ENCODE measurements at places on chromosomes 1 and 21.
A peak's percentile ranks its signal among the peaks of the same experiment; 100 is the strongest.

DNA sequence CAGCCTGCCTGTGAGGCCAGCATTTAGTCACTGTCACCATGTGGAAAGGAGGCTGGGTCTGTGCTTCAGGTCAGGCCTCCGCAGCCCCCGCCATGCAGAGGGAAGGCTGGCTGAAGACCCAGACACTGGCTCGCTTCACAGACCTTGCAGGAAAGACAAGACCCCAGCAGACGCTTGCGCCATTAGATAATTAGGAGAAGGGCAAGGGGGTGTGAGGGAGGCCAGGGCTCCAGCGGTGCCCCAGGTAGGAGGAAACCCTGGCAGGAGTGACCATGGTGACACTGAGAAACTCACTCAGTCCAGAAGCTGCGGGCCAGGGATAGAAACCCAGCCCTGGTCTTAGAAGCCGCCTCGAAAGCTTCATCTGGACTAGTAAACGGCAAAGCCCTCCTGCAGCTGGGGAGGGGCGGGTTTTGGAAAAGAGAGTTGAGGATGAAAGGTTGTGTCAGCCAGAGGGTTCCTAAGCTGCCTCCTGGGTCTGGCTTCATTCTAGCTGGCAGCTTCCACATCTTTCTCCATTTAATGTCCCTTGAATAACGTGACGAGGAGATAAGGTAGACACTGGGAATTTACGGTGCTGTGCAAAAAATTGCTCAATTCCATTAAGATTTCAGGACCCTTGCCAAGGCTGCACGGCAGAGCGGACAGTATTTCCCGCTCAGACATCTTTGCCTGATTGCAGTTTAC is 294.1 kb upstream of the VAMP3 start:
- DNase-seq, result no peak

- no peak for DNase-seq
These were observed 2.3 kb downstream of the TMEM61 start for GRCh38 chr1:54982739-54983138.

DNA sequence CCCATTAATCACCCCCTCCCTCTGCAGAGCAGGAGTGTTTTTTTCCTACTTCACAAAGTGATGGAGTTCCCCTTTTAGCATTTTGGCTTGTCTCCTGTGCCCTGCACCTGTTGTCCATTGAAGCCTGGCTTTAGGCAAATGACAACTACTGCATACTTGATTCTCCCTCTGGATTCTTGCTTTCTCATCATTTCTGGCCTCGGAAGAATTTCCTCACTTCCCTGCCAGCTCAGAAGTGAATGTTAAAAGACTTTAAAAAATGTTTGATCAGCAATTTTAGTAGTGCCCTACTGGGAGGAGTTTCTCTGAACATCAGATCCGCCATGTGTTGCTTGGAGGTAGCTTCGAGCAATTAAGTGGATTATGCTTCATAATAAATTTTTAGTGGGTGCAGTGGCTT is 28.1 kb downstream of the RCOR3 start:
- DNase-seq, result no peak

DNA sequence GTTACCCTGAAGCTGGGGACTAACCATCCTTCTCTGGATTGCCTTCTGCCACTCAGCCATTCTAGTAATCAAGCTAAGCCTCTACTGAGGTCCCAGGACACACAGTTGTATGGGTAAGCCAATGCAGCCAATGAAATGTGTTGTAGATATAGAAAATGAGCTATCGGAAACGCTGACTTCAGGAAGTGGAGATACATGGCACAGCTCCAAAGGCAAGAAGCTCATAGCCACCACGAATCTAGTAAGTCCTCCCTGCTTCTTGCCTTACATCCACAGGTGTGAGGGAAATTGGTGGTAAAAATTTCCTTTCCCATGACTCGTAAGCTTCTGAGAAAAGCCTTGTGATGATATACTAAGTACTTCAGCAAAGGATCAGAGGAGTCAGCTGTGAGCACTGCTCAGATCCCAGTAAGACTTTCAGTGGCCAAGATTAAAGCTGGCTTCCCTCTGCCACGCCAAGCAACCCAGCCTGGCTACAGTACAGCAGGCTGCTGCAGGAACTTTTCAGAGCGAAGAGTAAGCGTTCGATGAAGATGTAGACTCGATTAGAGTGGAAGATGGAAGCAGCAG is 117.7 kb downstream of the SIM2 start:
- DNase-seq, result no peak

DNA sequence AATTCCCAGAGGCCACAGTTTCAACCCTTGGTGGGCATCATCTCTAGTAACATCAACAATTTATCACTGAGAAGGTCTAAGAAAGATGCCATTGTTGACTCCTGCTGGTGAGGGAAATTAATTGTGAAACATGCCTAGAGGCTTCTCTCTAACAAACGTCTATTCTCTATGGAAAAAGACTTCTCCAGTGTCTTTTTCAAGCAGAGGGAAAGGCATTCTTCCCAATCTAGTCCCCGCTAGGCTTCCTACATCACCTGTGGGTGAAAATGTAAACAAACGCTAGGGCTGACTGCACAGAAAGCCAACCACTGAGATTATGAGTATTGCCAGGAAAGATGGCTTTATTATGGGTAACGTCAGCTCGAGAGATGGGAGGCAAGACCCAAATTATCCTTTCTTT is 677.4 kb downstream of the NCAM2 start:
- no peak for DNase-seq

DNA sequence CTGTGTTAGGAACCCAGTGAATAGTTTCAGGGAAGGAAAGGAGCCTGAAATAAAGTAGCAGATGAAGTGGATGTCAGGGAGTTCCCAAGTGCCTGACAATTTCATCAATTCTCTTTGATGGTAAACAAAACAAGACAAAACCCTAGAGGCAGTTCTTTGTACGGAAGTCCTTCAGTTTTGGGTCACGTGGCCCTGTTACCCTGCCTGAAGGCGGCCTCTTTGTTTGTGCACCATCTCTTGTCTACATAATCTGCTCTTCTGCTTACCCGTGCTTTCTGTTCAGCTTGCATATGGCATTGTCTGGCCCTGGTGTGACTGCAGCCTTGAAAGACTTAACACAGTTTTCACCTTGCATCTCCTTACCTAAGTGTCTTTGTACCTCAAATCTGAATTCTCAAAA is 166.7 kb upstream of the DUSP10 start:
- no peak for DNase-seq

GRCh38 chr1:29176576-29176975 is 5.1 kb downstream of the SRSF4 start:
- no peak for DNase-seq

GRCh38 chr1:54464031-54464476 is 57.9 kb upstream of the SSBP3 start:
- DNase-seq, result no peak

DNA sequence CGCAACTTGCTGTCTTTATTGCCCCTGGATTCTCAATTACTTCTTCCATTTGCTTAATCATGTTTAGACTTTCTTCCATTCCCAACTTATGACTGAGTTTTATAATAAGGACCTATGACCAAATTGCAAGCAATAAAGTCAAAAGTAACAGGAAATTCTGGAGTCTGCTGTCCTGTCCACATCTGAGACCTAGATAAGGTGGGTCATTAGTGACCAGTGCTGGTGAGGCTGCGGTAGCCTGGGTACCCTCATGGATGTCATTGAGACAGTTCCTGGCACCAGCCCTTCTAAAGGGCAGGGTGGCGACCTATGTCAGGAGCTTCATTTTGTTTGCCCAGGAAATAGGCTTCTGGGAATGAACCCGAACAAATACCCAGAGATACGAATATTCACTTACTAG is 30.6 kb upstream of the SSBP3 start:
- no peak for DNase-seq

GRCh38 chr1:208231881-208232661 is 12.1 kb downstream of the PLXNA2 start:
- no peak for DNase-seq

- no peak for DNase-seq
These were observed 28.1 kb downstream of the DNASE2B start for GRCh38 chr1:84426376-84426775.

DNA sequence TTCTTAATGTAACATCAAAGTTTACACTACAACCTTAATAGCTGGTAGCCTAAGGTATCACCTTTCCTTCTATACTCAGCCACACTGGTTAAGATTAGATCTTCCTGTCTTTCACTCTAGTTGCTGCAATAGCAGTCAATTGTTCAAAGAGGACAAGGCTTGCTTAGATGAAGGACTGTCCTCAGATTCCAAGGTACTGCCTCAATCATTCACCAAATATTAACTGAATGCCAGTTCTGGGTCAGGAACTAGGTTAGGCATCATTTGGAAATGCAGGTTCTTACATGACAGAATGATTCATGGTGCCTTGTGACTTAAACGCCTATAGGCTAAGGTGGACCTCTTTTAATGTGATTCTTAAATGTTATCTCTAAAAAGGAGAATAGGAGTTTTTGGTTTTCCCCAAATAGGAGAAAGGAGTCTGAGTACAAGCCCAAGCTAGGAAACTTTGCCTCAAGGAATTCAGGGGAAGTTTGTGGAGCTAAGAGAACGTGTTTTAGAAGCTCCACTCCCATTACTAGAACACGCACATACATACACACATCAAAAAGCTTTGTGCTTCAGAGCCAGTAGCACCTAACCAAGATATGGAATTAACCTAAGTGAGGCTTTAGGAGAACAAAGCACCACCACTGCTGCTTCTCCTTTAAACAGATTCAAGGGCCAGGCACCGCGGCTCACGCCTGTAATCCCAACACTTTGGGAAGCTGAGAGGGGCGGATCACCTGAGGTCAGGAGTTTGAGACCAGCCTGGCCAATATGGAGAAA is 8.5 kb upstream of the WDR47 start:
- no peak for DNase-seq

GRCh38 chr1:62398377-62398776 is 38.5 kb upstream of the USP1 start:
- no peak for DNase-seq

GRCh38 chr1:28329395-28330153 is 734 bp downstream of the MED18 start:
- DNase-seq, result peak; percentile 11

- DNase-seq, result no peak
These were observed 1.8 kb downstream of the DNAJB4 start for GRCh38 chr1:78006521-78006920.

GRCh38 chr1:188620236-188620635 is 1791.5 kb downstream of the PLA2G4A start:
- DNase-seq, result no peak

- DNase-seq, result no peak
These were observed 12.8 kb downstream of the TMCC2 start for GRCh38 chr1:205240569-205240968.

GRCh38 chr1:59638231-59638711 is 176.5 kb upstream of the HOOK1 start:
- no peak for DNase-seq

- no peak for DNase-seq
These were observed 13.9 kb upstream of the ALPL start for GRCh38 chr1:21495225-21495820.

DNA sequence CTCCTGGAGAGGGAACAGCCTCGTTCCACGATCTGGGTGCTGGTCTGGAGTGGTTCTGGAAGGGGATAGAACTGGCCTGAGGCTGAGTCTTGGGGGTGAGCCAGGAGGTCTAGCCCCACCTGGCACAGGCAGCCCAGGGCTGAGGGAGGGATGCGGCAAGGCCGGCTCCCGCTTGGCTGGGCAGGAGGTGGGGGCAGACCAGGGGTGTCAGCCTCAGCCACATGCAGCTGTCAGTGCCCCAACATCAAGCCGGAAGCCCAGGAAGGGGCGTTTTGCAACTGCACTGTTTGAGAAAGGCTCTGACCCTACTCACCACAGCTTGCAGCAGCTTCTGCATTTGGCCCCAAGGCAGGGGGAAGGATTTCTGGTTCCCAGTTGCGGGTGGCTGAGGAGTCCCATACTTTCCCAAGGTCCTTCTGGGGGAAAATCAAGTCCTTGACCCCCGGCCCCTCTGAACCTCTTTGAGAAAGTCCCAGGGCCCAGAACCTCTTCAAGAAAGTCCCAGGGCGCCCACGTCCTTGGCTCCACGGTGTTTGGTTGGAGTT is 2.0 kb downstream of the EFHD2 start:
- no peak for DNase-seq

- no peak for DNase-seq
These were observed 7.0 kb downstream of the KCNAB2 start for GRCh38 chr1:6052543-6053205.

- DNase-seq, result no peak
These were observed 7.7 kb upstream of the GNG4 start for GRCh38 chr1:235657269-235657668.

- DNase-seq, result no peak
These were observed 162.0 kb downstream of the NTPCR start for GRCh38 chr1:233112186-233113008.

GRCh38 chr1:169601096-169601881 is 15.0 kb upstream of the F5 start:
- no peak for DNase-seq

DNA sequence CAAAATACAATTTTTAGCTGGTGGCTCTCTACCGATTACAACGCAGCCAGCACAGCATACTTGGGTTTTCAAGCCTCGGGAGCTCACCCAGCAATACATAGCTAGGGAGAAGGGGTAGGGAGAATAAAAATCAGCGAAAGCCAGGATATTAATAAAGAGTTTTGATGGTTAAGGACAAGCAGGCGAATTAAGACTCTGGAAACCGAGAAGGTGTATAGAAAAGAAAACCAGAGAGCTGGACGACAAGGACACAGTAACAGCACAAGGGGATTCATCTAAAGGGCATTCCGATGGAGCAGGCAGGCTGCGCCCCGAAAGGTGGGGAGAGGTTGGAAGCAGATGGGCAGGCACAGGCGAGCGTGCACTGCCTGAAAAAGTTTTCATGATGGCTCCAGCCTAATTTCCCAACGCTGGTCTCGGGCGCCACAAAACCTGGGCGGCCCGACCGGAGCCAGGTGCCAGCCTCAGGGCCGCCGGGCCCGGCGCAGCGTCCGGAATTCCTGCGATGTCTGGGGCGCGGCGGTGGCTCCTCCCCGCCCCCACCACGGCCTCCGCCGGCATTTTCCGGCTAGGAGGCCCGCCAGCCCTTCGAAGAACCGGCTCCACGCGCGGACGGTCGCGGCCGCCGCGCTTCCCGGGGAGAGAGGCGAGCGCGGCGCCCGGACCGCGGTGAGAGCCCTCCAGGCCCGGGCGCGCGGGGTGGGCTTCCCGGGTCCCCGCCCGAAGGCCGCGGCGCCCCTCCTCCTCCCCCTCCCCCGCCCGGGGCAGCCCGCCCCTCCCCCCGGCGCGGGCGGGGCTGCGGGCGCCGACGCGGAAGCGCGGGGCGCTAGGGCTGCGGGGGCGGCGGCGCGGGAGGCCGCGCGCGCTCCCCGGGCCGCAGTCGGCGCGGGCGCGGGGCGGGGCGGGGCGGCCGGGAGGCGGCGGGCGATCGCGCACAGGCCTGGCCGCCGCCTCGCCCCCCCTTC is 774 bp upstream of the DYRK1A start:
- peak; percentile 26 for DNase-seq

DNA sequence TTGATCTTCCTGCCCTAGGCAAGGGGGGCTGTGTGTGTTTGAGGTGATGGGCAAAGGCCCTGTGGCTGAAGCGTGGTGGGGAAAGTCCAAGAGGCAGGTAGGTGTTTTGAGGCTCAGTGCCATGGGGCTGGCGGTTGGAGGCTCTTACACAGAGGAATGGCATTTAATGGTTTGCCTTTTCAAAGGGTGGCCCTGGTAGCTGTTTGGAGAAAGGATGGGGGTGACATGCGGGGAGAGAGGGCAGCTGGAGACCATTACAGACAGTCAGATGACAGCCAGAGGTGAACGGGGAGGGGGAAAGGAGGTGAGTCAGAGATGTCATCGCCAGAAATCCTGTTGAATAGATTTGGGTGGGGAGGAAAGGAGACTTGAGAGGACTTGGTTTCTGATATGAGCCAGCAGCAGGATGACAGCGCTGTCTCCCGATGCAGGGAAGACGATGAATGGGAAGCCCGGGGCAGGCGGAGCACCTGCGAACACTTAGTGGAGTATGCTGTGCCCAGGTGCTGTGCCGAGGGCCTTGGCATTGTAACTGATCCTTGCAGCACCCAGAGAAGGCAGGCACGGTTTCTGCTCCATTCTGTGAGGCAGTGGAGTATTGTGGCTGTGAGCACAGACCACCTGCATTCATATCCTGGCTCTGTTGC is 56.3 kb downstream of the MAN1C1 start:
- no peak for DNase-seq
